Natural killer cell treated with Interleukin-12 subunit alpha and Interleukin-12 subunit beta and Interleukin-15 and Interleukin-18, amount 100 ng/mL, for 72 hours (primary cell): ENCODE measurements at places on chromosomes 11 and 22.

- no peak for DNase-seq
Measured at GRCh38 chr11:77371646-77372045, 70.2 kb upstream of the GDPD4 start.

GRCh38 chr11:123386796-123387510, 43.1 kb upstream of the GRAMD1B start:
- DNase-seq: no peak

GRCh38 chr11:27806122-27806521, 105.9 kb upstream of the BDNF start:
- DNase-seq: no peak

DNA sequence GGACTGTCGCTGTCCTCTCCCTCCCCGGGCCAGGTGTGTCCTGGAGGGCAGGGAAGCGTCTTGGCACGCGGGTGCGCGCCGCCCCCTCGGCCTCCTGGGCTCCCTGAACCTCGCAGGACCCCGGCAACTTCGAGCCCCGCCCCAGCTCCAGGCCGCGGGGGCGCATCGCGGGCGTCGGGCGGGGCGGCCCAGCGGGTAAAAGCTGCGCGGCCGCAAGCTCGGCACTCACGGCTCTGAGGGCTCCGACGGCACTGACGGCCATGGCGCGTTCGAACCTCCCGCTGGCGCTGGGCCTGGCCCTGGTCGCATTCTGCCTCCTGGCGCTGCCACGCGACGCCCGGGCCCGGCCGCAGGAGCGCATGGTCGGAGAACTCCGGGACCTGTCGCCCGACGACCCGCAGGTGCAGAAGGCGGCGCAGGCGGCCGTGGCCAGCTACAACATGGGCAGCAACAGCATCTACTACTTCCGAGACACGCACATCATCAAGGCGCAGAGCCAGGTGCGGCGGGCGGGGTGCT, at the start of gene CST6:
Gene CST6 (plus strand): TSS at position 224 of the 519 bp plus-strand sequence. CDS start 37 bp downstream, at position 261.
- no peak for DNase-seq

DNA sequence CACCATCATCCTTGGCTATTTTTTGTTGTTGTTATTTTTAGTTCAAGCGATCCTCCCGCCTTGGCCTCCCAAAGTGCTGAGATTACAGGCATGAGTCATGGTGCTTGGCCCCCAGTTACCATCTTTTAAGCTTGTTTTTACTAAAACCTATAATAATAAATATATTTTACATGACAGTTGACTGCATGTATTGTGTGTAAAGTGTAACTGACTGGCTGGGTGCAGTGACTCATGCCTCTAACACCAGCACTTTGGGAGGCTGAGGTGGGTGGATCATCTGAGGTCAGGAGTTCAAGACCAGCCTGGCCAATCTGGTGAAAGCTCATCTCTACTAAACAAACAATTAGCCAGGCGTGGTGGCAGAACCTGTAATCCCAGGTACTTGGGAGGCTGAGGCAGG, 386.2 kb downstream of the TENM4 start:
- DNase-seq: no peak

DNA sequence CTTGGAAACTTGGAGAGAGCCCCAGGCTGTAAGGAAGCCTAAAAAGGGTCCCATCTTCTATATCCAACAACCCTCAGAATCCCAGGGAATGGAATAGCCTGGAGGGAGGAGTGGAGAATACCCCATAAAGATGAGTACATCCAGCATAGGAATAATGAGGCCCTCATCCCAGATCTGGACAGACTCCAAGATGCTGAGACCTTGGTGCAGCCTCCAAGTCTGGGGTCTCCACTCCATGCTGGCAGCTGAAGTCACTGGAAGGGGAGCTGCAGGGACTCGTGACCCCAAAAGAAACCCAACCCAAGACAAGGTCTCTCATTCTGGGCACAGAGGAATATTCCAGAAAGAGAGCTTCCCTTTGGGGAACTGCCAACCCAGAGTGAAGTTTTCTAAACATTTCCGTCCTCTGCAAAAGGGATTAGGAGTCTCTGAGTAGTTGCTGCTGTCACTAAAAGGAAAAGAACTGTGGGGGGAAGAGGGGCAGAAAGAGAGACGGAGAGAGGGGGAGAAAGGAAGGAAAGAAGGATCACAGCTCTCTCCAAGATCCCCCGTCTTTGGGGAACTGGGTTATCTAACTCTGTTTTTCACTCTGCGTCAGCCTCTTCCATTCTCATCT, 589 bp downstream of the SCGB1A1 start:
- no peak for DNase-seq

- no peak for DNase-seq
Measured at GRCh38 chr11:19467904-19468303, 227.2 kb upstream of the E2F8 start.

- no peak for DNase-seq
Measured at GRCh38 chr11:70399681-70400112, 1.4 kb downstream of the CTTN start.

DNA sequence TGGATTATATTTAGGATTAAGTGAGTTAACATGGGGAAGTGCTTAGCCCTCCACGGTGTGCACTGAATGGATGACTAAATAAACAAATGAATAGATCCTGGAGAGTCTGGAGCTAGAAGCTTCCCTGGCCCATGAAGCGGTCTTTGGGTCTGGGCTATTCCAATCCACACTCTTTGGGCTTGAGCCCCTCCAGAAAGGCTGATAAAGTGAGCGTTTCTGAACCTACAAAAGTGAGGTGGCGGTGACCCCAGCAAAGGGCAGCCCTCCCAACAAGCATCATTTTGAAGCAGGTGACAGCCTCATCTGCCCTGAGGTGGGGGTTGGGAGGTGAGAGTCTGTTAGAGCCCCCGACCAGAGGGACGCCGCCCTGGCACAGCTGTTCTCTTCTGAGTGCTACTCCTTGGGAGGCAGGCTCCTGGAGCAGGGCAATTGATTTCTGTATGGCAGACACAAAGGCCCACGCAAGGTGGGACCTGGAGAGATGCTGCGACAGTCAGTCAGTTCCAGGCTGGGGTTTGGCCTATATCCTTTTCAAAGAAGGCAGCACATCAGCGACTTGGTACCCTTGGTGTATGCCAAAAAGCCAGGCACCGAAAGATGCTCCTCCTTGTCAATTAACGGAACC, 157.8 kb downstream of the CACNA1I start:
- DNase-seq: no peak

- DNase-seq: no peak
Measured at GRCh38 chr11:94574193-94574961, 7.2 kb downstream of the PIWIL4 start.

- no peak for DNase-seq
Measured at GRCh38 chr11:7487360-7487759, 2.1 kb downstream of the OLFML1 start.

DNA sequence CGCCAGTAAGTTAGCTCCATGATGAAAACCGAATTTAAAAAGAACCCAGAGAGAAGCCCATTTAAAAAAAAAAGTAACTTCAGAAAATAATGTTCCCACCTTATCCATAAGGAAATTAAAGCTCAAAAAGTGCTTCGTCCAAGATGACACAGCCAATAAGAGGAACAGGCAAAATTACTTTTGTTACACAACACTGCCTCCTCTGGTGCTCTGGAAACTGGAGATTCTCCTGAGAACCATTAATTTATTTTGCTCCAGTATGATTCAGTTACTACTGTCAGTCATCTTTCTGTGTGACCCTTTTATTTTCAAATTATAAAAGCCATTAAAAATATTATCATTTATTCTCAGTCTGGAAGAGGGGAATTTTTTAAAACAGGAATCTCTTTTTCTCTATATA, 2.0 kb downstream of the IFT27 start:
- DNase-seq: no peak

DNA sequence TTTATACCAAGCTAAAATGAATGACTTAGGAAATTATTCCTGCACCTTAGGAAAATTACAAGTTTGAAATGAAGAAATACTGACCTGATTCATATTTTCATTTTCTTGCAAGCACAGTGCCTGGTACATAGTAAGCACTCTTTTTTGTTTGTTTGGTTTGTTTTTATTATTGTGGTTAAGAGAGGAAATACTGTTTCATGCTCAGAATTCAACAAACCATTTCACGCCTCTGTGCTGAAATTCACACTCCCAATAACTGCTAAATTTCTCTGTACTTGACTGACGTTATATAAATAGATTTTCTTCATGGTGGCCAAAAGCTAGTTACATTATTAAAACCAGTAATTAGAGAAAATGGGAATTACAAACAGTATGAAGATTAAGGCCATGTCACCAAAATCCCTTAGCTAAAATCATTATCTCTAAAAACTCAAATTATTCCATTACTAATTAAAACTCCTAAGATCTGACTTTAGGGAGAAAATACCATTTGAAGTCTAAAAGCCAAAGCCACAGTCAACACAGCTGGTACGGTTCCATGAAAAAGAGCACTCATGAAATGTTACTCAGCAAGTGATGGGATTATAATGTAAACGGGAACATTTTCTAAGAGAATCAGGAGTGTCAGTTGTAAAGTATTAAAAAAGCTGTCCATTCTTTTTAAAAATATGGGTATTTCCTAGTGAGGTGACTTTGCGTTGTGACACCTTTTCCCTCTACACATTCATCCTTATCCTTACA, 77.8 kb upstream of the DDI1 start:
- DNase-seq: no peak

- no peak for DNase-seq
Measured at GRCh38 chr11:134207538-134208239, 16.1 kb downstream of the NCAPD3 start.

DNA sequence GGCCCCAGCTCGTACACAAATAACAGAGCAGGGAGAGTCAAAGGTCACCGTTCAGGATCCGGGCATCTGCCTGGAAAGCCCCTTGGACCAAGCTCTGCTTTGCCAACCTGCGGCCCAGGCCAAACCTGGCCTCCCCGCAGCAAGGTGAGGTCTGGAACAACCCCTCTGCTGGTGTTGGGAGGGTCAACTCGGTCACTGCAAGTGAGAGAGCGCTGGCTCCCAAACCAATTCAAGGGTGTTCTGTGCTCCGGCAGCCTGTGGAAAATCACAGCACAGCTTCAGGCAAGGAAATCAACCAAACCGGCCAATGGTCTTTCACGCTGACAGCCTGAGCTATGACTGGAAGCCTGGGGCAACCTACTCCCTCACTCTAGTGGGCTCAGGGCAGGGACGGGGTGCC, 63.4 kb downstream of the MYH9 start:
- no peak for DNase-seq

DNA sequence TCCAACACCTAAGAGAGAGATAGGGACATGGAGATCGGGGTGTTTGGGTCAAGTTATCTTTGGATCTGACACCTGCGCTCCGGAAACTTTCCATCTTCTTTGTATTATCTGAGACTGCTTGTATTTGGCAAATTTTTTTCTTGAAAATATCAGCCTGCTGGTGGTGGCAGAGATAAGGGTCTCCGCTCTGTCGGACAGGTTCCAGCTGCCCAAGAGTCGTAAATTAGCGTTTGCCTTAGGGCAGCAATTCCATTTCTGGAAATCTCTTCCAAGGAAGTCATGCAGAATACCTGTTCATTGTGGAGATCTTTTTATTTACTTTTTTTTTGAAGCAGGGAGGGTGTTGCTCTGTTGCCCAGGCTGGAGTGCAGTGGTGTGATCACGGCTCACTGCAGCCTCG, 19.5 kb upstream of the CSNK1E start:
- DNase-seq: peak; percentile 51

DNA sequence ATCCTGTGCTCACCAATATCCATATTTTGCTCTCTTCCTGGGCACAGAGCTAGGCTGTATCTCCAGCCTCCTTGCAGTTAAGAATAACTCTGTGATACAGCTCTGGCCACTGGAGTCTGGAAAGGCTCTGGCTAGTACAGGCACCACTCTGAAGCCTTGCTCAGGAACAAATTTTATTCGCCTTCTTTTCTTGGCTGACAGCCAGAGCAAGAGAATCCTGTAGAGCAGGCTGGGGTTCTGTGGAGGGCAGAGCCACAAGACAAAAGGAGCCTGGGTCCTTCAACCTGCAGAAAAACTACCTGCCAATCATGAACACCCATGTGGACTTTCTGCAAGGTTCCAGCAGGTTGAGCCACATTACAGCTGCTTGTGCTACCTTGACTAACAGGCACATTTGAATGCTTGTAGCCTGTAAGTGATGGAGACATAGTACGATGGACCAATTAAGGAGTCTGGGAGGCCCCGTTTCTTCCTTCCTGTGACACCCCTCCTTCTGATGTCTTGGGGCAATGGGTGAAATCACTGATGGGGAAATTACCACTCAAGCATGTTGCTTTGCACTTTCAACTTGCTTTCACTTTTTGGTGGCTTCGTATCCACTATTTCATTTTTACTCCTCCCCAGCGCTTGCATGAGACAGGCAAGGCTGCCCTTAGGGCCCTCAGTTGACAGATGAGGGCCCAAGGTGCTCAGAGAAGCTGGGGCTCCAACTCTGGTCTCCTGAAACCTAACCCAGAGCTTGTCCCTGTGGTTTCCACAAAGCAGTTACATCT, 267.2 kb upstream of the SYN3 start:
- DNase-seq: no peak

- peak; percentile 1 for DNase-seq
Measured at GRCh38 chr11:61922539-61922938, 5.2 kb upstream of the RAB3IL1 start.

GRCh38 chr22:36253523-36254490, 874 bp downstream of the APOL1 start:
- no peak for DNase-seq

DNA sequence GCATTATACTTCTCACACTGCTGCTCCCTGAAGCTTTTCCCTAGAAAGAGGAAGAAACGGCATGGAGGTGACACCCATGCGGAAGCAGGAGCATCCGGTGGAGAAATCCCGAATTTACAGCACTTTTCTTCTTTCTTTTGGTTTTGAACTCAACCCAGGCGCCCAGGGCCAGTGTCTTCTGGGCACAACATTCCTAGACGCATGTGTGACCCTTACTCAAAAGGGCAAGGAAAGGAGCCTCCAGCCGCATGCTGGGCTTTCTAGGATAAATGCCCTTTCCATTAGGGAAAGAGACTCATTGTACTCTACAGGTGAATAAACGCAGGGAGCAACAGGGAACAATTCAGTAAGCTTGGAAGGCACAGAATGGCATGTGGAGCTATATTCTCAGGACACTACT, 19.5 kb downstream of the ADAMTS8 start:
- DNase-seq: no peak

GRCh38 chr22:30855677-30856518, 112.7 kb downstream of the MORC2 start:
- no peak for DNase-seq

DNA sequence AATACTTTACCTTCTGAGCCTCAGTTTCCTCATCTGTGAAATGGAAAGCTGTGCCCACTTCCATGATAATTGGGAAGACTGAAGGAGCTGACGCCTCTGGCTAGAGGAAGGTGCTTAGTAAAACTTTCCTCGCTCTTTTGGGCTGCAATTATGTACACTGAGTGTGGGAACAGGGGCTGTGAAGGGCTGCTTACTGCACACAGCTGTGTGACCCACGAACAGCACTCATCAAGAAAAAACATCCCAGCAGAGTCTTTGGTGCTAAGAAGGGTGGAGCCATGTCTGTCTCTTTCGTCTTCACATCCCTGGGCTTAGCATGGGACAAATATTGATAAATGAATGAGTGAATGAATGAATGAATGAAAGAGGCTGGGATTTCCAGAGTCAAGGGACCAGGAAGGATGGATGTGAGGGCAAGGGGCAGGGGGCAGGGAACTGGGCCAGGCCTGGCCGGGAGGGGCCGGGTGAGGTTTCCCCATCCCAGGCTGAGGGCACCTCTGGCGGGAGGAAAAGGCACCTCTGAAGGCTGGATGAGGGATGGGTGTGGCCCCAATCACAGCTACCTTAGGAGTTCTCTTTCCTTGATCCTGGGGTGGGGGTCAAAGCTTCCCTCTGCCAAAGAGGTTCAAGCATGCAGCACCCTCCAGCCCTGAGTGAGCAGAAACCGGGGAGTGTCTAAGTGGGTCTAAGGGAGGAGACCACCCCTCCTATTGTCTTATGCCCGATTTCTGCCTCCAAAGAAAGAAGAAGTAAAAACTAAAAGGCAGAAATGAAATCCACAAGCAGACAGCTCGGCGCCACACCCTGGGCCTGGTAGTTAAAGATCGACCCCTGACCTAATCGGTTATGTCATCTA, 9.2 kb upstream of the CD5 start:
- DNase-seq: no peak
